ENCODE measurements at places on chromosomes 16 and 17. TPM values are rescaled to one million over a fixed set of nuclear protein-coding genes. Genes with fewer than 3 reads are reported as not detected.

Gene IKZF3
- not detected for total RNA-seq

Gene MARCHF10
- total RNA-seq: not detected

Gene ZNF263
- total RNA-seq: 47.5 TPM

Gene CFAP119
- 3.8 TPM for total RNA-seq

Gene EFTUD2
- 88.9 TPM for total RNA-seq

Gene KRTAP4-6
- total RNA-seq: not detected

Gene ACBD4
- 3.9 TPM for total RNA-seq

Gene KRT20
- 0.22 TPM for total RNA-seq

Gene CEP295NL
- 5.6 TPM for total RNA-seq

Gene CD300H
- not detected for total RNA-seq

Gene RNF112
- total RNA-seq: 2.1 TPM

Gene MMP2
- 1,958 TPM for total RNA-seq

Gene CDK5R1
- 1.00 TPM for total RNA-seq

Gene TM4SF5
- total RNA-seq: not detected

Measured in uterine smooth muscle cell (primary cell).